ENCODE measurements at places on chromosomes 5 and 9. TPM values are rescaled to one million over a fixed set of nuclear protein-coding genes. Genes with fewer than 3 reads are reported as not detected.

DNA sequence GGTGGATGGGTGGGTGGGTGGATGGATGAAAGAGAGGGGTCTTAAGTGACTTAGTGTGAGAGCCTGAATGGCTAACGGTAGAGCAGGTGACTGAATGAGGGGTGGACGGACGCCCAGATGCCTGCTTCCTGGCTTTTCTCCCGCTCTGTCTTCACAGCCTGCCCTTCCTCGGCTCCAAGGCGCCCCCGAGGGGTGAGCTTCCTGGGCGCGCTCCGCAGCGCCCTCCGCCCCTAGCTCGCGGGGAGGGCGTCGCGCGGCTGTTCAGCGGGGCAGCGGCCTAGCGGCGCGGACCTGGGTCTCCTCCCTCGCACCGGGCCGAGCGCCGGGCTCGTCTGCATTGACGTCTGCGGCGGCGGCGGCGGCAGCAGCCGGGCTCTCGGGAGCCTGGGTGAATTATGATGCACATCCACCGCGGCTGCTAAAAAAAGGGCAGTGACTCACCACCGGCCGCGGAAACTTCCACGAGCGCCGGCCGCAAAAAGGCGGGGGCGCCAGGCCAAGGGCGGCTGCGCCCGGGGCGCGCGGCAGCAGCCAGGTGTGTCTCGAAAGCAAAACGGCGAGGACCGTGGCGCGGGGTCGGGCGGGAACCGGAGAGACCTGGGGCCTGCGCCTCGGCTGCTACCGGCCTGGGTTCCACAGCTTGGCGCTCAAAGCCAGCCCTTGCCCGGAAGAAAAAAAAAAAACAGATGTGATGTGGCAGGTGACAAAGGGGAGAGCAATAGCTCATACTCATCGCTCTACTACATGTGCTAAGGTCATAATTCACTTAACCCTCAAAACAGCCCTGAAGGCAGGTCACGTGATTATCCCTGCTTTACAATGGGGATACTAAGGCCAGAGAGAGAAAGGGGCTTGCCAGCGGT is 143.0 kb upstream of the ADRA1B start:
- DNase-seq: peak; percentile 59

DNA sequence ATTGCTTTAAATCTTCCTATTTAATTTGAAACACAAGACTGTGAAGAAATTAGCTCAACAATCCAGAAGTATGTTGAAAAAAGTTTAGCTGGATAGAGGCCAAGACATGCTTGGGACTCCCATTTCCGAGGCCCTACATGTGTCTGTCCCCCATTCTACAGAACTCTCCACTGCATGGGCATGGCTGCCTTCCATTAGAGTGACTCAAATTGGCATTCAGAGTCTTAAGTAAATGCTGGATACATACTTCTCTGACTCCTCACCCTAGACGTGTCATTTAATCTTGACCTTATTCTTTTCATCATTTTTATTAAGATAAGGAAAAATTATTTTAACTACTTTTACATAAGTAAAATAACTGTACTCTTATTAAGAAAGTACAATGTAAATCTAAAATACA is 530.4 kb upstream of the CDH9 start:
- DNase-seq: no peak

DNA sequence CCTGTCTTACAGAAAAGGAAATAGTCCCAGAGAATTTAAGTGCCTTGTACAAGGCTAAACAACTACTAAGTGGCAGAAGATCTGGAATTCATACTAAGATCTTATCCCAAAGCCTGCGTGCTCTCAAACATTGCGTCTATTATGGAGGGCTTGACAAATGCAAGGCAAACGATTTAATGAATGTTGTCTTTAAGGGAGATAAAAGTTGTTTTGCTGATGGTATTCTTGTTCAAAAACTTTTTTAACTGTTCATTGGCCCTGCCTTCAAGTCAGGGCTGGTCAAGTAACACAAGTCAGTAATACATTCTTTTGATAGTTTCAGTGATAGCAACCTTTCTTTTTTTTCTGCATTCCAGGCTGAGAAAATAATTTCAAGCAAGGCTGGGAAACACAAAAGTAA is 1.7 kb upstream of the SLC38A9 start:
- DNase-seq: no peak

DNA sequence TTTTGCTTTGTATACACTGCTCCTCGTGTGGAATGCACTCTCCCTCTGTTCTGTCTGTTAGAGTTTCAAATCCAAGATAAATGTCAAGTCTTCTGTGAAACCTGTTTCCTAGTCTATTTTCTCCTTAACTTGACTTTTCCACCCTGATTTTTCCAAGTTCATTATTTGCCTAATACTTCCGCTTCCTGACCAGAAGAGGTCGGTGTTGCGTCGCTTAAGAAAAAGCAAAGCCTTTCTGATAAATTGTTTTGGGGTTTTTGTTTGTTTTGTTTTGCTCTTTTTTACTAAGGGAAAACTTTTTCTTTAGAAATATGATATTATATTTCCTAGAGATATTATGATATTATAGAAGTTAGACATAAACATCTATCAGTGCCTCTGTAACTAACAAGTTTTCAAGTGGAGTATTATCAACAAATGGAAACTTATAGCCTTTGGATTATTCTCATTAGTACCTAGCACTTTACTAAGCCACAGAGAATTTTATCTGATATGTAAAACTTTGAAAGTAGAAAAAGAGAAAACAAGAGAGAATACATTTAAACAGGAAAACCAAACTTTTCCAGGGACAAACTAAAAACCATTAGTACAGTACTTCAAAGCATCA is 55.8 kb downstream of the PHAX start:
- peak; percentile 63 for DNase-seq

- no peak for DNase-seq
These were observed 10.9 kb upstream of the FBXO38 start for GRCh38 chr5:148372893-148373292.

GRCh38 chr9:76691517-76692313 is 72.5 kb upstream of the PCA3 start:
- DNase-seq: peak; percentile 21

GRCh38 chr9:5455181-5455580 is 4.8 kb downstream of the CD274 start:
- peak; percentile 73 for DNase-seq

- no peak for DNase-seq
These were observed 14.7 kb upstream of the NIPBL start for GRCh38 chr5:36861871-36862270.

DNA sequence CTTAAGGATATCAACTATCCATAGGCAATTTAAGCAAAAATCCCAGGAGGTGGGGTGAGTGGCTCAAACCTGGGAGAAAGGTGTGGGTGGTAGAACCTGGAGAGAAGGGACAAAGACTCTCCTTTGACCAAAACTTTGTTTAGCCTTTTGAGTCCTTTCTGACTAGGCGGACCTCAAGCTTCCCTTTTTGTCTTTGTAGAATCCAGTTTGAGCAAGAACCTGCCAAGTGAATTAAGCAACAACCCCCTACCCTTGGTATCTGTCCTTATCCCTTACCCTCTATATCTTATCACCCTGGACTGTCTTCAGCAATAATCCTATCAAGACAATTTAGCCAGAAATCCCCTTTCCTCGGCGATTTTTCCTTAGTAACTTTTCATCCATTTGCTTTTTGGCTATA is 53.5 kb upstream of the SLC28A3 start:
- no peak for DNase-seq

GRCh38 chr9:3261484-3261883 is 264.3 kb downstream of the RFX3 start:
- no peak for DNase-seq

- DNase-seq: no peak
These were observed 107.9 kb upstream of the LMX1B start for GRCh38 chr9:126505697-126506346.

DNA sequence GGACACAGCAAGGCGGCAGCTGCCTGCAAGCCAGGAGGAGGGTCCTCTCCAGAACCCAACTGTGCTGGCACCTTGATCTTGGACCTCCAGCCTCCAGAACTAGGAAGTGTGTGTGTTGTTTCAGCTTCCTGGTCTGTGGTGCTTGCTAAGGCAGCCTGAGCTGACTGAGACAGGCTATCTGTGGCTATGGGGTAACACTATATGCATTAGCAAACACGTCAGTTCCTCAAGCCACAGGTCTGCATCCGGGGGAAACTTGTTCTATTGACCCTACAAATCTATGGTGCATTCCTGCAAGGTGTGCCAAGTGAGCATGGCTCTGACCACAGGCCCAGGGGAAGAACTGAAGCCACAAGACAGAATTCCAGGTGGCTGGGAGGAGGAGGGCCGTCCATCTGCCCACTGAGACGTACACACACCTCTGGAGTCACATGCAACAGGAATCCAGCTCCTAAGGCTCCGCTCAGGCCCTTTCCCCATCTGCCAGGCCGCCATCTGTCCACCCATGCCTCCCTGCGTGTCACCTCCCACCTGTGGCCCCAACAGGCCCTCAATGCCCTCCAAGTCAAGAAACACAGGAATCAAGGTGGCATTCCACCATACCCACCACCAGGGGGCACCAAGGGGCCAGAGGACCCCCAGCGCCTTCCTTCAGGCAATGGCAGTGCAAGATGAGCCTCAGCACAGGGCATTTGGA is 174.9 kb downstream of the ROR2 start:
- DNase-seq: peak; percentile 51

GRCh38 chr5:172710676-172711075 is 60.3 kb downstream of the DUSP1 start:
- DNase-seq: no peak

- no peak for DNase-seq
These were observed 414.7 kb upstream of the SGCD start for GRCh38 chr5:155912291-155912690.

DNA sequence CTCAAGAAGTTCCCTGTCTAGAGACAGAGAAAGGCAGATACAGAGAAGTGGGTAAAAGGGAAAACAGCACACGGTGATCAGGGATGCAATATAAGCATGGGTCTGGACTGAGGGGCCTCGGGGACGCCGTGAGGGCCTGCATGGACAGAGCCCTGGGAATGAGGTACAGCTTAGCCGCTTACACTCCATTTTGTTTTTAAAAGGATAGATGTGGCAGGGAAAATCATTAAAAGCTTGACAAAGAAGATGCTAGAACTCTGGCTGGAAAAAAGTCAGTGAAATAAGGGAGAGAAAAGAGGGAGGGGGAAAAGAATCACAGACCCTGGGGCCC is 69.1 kb downstream of the EPB41L4B start:
- DNase-seq: no peak

GRCh38 chr5:54547711-54548250 is 30.2 kb downstream of the SNX18 start:
- DNase-seq: peak; percentile 51

- DNase-seq: no peak
These were observed 97.0 kb downstream of the DRD1 start for GRCh38 chr5:175347027-175347426.

DNA sequence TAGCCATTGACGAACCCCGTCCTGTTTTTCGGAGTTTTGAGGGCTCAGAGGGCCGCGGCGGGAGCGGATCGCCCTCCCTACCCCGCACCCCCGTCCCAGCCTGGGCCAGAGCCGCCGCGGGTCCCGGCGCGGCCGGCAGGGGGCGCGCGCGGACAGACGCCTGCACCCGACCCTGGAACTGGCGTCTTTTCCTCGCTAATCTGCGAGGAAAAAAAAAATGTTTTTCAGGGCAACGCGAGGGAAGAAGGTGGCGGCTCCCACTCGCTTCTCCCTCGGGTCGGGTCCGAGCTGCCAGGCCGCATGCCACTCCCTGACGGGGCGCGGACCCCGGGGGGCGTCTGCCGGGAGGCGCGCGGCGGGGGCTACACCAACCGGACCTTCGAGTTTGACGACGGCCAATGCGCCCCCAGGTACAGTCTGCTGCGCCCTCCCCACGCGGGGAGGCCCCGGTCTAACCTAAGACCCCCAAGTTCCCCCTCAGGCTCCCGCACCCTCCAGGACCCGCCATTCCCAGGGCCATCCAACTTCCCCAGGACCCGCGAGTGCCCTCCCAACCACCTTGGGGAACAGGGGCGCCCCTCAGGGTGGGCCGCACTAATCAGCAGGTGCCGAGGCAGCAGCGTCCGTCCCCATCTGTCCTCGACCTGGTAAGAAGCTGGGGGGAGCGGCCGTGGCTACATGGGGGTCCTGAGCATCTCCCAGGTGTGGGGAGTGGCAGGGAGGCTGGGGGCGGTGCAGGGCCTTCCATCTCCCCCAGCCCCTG is at the start of gene KCNT1:
Gene KCNT1, plus strand, starts transcription at position 227 of the 763 bp plus-strand sequence. Its CDS starts 74 bp downstream, at position 301.
- DNase-seq: peak; percentile 53

DNA sequence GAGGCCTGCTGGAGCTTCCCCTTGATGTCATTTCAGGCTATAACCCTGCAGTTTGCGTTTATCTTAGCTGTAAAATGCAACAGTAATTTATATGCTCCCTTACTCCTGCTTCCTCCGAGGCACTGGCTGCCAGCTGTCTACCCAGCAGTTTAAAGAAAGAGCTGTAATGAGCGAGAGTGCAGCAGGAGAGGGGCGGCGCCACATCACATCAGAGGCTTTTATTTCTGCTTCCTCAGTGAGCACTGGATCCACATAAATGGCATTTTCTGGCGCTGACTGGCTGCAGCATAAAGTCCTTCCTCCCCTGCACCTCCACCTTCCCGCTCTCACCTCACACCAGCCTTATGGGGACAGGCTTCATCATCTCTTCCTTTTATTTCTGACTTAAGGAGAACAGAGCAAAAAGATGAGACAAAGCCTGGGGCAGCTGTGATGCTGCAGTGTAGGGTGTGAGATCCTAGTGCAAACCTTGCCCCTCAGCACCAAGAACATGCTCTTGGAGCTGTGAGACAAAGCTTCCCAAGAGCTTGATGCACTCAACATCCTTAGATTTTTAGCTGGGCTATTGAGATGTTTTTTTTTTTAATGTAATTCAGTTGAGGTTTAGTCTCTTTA is 829.6 kb upstream of the ZNF608 start:
- no peak for DNase-seq

DNA sequence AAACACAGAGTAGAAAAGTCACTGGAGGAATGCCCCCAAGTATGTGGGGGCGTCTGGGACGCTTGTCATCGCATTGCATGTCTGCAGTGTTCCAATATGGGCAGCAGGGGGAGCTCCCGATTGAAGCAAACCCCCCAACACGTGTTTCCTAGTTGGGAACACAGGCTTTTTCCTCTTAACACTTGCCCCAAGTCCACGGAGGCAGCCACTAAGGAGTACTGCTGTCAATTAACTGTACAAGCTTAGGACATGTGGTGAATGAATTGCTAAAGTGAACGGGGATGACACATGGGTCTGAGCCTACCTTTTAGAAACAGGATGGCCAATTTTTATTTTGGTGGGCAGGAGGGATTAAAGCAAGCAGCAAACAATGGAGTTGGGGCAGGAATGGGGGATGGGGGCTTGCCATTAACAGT is 2.2 kb downstream of the GABRB2 start:
- peak; percentile 59 for DNase-seq

Gene MED10
- total RNA-seq: 12.1 TPM

Gene CYSTM1
- 9.5 TPM for total RNA-seq

Gene PCDHGB4
- total RNA-seq: 10.1 TPM

Gene SPATA31D4
- not detected for total RNA-seq

Gene SPINK1
- total RNA-seq: not detected

Gene SNCAIP
- total RNA-seq: 10.7 TPM

Gene SLC34A3
- total RNA-seq: not detected

Gene ADAMTS12
- total RNA-seq: 3.2 TPM

Gene BBLN
- total RNA-seq: 48.2 TPM

Gene BTNL9
- total RNA-seq: under 0.01 TPM

Gene OR13C4
- not detected for total RNA-seq

Gene SRP19
- 32.3 TPM for total RNA-seq

Gene RPL35
- 1,755 TPM for total RNA-seq

Gene ZNF169
- 2.2 TPM for total RNA-seq

Data from lung microvascular endothelial cell (primary cell).